ENCODE measurements at places on chromosomes 1 and 21.
A peak's percentile ranks its signal among the peaks of the same experiment; 100 is the strongest.

- H3K4me1 ChIP-seq, result no peaks in the 10 kb centered on the region
- no peak overlapping the region for H3K4me3 ChIP-seq
- H3K27me3 ChIP-seq, result no peaks in the 10 kb centered on the region
- no peak for DNase-seq
- H3K27ac ChIP-seq, result no peak overlapping the region
- H3K36me3 ChIP-seq, result no peaks in the 10 kb centered on the region
Measured at GRCh38 chr1:31605908-31606427, 11.5 kb upstream of the HCRTR1 start.

DNA sequence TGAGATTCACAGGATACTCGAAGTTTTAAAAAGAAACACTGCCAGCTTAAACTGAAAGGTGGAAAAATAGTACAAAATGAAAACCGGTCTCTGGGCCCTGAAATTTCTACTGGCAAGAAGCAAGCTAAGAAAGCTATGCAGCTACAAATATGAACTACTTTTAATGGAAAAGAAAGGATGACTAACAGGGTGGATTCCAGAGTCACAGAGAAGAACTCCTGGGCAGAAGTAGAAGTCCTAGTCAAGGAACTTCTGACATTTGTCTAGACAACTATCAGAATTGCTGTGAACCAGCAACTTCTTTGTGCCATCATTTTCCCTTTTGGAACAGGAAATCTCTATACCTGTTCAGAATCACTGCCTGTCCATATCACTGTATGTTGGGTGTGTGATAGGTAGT lies 38.1 kb downstream of the CD160 start:
- H3K36me3 ChIP-seq, result peaks cover 33% of the 10 kb centered on the region
- no peaks in the 10 kb centered on the region for H3K4me1 ChIP-seq
- H3K27ac ChIP-seq, result no peak overlapping the region
- no peak for DNase-seq
- H3K4me3 ChIP-seq, result no peak overlapping the region

DNA sequence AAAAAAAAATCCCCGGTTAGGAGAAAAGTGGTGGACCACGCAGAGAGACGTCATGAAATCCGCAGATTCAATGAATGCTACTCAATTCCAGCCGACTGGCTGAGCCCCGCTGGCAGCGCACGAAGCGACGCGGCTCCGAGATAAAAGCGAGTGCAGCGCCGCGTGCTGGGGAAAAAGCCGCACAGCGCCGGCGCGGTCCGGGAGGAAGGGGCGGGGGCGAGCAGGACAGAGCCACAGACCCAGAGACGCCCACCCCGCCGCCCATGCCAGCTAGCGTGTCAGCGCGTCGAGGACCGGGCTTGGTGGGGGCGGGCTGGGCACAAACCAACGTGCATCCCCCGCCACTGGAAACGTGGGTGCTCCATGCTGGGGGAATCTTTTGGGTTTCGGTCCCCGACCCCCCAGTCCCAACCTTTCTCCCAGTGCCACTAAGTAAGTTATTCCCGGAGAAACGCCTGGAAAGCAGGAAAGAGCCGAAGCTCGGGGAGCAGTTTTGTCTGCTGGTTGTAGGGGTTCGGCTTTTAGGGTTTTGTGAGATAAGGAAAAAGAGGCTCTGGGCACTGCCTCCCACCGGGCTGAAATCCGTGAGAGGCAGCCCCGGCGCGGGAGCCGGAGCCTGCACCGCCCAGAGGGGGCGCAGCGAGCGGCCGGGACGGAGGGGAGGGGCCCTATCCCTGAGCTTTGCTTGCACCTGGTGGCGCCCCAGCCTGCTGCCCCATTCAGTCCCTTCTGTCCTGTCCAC lies at the start of gene KCNJ6:
KCNJ6 (minus strand) TSS at position 148 of the 742 bp plus-strand sequence. CDS start 75,775 bp downstream, outside the sequence.
- peak within 1 kb of the TSS; percentile 21 for H3K4me3 ChIP-seq
- H3K4me1 ChIP-seq, result peaks cover 14% of the 10 kb centered on the region
- DNase-seq, result no peak
- peaks cover 80% of the 10 kb centered on the region for H3K27me3 ChIP-seq
- no peak within 1 kb of the TSS for H3K27ac ChIP-seq

DNA sequence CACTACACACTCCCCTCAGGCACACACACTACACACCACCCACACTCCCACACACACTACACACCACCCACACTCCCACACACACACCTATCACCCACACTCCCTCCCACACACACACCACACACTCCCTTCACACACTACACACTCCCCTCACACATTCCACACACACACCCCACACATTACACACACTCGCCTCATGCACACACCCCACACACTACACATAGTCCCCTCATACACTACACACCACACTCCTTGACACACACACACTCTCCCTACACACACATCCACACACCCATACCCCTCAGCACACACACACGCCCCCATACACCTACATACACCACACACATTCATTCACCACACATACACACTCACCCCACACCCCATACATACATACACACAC lies 31.0 kb upstream of the SELENON start:
- no peak overlapping the region for H3K27ac ChIP-seq
- no peak for DNase-seq
- peaks cover 7% of the 10 kb centered on the region for H3K36me3 ChIP-seq
- H3K27me3 ChIP-seq, result no peaks in the 10 kb centered on the region

- H3K27ac ChIP-seq, result peak overlapping the region; percentile 88
- DNase-seq, result no peak
- no peaks in the 10 kb centered on the region for H3K27me3 ChIP-seq
- H3K4me3 ChIP-seq, result no peak overlapping the region
- peaks cover 27% of the 10 kb centered on the region for H3K36me3 ChIP-seq
Measured at GRCh38 chr21:32372755-32373154, 20.1 kb downstream of the URB1 start.

DNA sequence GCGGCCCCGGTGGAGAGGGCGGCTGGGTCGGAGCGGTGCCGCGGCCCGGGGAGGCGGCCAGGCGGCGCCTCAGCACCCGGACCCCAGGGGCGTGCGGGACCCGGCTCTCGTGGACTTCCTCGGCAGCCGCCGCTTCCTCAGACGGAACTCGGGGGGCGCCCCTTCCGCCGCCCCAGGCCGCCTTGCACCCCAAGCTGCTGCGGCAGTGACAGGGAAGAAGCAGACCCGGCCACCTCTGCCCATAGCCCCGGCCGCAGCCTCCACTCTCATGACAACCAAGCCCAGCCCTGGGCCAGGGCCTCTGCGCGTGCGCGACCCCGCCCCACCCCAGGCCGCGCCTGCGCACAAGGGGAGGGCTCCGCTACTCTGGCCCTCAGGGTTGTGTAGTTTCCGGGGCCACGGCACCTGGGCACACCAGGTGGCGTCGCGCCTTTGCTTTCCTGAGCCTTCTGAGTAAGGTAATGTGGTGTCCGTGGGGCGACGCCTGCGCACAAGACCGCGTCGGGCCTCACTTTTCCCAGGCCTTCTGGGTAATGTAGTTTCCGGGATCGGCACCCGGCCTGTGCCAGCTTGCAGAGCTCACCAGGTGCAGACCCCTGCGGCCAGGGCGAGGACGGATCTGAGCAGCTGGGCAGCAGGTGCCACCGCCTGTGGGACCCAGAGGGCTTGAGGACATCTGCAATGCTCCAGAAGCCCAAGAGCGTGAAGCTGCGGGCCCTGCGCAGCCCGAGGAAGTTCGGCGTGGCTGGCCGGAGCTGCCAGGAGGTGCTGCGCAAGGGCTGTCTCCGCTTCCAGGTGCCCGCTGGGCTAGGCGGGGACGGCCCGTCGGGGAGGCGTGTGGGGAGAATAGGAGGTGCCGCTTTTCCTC lies at the start of the genes CEP104 and DFFB:
CEP104 (minus strand) TSS at position 289 of the 868 bp plus-strand sequence. CDS start 4,804 bp downstream, outside the sequence.
DFFB (plus strand) TSS at position 554 of the 868 bp plus-strand sequence; CDS start at position 682, 128 bp downstream.
- DNase-seq, result peak; percentile 93
- H3K36me3 ChIP-seq, result peaks cover under 1% of the 10 kb centered on the region
- peaks cover 26% of the 10 kb centered on the region for H3K4me1 ChIP-seq
- H3K4me3 ChIP-seq, result peak within 1 kb of the TSS; percentile 75
- peak within 1 kb of the TSS; percentile 88 for H3K27ac ChIP-seq
- H3K27me3 ChIP-seq, result no peaks in the 10 kb centered on the region

GRCh38 chr1:153345187-153346076 lies 3.2 kb downstream of the PGLYRP4 start:
- H3K4me3 ChIP-seq, result no peak overlapping the region
- no peak for DNase-seq
- H3K4me1 ChIP-seq, result peaks cover 42% of the 10 kb centered on the region
- H3K36me3 ChIP-seq, result no peaks in the 10 kb centered on the region

DNA sequence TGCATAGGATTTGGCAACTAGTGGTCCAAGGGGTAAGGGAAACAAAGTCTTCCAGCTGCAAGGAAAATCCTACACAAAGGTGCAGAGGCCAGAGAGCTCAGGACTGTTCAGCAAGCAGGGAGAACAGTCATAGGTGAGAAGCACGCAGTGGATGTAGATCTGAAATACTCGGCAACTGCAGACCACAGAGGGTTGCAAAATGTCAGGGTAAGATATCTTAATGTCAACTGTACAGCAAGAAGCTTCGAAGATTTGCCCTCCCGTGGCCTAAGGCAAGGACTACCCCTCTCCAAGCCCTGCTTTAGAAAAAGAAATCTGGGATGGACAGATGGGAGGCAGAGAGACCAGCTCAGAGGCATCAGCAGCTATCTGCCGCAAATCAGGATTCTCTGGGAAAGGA lies 153.4 kb upstream of the IRF2BP2 start:
- no peaks in the 10 kb centered on the region for H3K4me1 ChIP-seq
- no peak for DNase-seq
- no peak overlapping the region for H3K27ac ChIP-seq

DNA sequence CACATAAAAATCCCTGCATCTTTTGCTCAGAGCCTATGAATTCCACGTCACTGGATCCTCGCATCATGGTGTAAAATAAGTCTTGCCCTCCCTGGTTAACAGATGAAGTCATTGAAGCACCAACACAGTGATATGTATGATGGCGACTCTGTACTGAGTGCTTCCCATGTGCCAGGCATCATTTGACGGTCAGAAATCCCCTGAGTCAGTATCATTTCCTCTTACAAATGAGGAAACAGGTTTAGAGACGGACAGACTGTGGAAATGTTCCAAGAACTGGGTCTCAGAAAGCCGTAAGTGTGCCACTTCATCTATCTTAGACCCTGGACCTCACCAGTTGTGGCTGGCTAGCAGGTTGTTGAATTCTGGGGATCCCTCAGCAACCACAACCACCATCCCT lies 5.1 kb upstream of the OLFML2B start:
- no peak overlapping the region for H3K27ac ChIP-seq
- no peaks in the 10 kb centered on the region for H3K36me3 ChIP-seq
- H3K4me3 ChIP-seq, result no peak overlapping the region
